ENCODE measurements at places on chromosomes 1 and 21. TPM values are rescaled to one million over a fixed set of nuclear protein-coding genes. Genes with fewer than 3 reads are reported as not detected.

ELAVL4 gene
- total RNA-seq = not detected

TRIM58 gene
- total RNA-seq = 0.08 TPM

KCNQ4 gene
- total RNA-seq = 1.2 TPM

GPR3 gene
- 0.42 TPM for total RNA-seq

SLC26A9 gene
- total RNA-seq = not detected

WDR26 gene
- 90.2 TPM for total RNA-seq

GCSAML gene
- not detected for total RNA-seq

OR2L8 gene
- total RNA-seq = not detected

RSBN1 gene
- 32.7 TPM for total RNA-seq

PTPN7 gene
- 172 TPM for total RNA-seq

GPATCH3 gene
- total RNA-seq = 19.6 TPM

EPB41 gene
- 162 TPM for total RNA-seq

E2F2 gene
- 44.2 TPM for total RNA-seq

ATF6 gene
- 18.5 TPM for total RNA-seq

KCNE2 gene
- total RNA-seq = not detected

UBL4B gene
- total RNA-seq = not detected

C1orf87 gene
- not detected for total RNA-seq

AIDA gene
- 65.0 TPM for total RNA-seq

CMPK1 gene
- 102 TPM for total RNA-seq

TFF3 gene
- total RNA-seq = not detected

OR2T2 gene
- not detected for total RNA-seq

CYP4Z1 gene
- total RNA-seq = not detected

Measured in activated naive CD8-positive, alpha-beta T cell treated with anti-CD3 and anti-CD28 coated beads, Interleukin-2, amount 10 ng/mL, durations not matched to agents 7 days and 5 days (primary cell).